ENCODE measurements at places on chromosomes 7 and 10.

DNA sequence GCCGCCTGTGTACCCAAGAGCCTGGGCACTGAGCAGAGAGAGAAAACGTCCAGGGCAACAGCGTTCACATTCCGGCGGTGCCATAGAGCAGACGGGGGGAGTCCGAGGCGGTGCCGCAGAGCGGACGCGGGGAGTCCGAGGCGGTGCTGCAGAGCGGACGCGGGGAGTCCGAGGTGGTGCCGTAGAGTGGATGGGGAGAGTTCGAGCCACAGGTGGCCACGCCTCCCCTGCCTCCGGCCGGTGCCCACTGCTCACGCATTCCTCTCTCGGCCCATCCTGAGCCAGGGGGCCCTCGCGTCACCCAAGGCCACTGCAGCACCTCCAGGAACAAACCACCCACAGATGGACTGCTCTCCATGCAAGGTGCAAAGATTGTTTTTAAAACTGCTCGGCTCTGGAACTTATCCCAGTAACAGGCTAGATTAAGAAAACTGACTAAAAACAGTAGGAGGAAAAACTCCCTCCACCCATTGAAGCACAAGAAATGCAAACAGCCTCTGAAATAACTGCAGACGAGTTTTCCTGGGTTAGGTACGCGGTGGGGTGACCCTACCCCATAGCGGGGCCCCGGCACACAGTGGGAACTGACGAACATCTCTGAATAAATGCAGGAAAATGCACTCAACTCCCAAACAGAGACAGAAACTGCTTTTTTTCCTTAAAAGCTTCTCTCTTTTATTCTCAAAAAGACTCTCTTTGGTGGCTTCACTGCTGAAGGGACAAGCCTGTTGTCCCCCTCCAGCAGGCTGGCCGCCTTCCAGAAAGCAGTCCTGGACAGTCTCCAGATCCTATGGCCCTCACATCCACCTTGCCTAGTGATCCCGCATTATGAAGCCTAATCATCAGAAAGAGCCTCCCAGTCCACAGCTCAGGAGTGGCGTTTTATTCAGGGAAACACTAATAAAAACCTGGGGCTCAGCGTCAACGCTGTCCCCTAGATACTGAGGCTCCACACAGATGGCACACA lies 55.9 kb downstream of the DIP2C start:
- no peak for DNase-seq

DNA sequence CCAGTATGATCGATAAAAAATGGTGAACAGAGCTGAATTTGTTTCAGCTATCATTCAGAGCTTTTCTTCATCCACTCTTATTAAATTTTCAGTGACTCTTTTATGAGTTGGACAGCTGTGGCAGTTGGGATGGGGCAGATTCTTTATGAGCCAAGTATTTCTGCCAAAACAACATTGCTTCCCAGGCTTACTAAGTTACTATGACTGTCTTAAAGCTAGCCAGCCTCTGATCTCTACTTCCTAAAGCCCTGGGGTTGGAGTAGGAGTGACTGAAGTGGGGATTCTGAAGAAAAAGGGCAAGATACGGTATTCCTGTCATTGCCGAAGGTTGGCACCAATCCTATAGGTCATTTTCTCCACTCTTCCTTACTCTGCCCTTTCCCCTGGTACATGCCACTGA lies 12.7 kb downstream of the RPP30 start:
- no peak for DNase-seq

GRCh38 chr10:72228318-72228751 lies 12.3 kb upstream of the ASCC1 start:
- DNase-seq = no peak

- DNase-seq = no peak
Observed at GRCh38 chr10:61391281-61391680, 61.9 kb downstream of the TMEM26 start.

DNA sequence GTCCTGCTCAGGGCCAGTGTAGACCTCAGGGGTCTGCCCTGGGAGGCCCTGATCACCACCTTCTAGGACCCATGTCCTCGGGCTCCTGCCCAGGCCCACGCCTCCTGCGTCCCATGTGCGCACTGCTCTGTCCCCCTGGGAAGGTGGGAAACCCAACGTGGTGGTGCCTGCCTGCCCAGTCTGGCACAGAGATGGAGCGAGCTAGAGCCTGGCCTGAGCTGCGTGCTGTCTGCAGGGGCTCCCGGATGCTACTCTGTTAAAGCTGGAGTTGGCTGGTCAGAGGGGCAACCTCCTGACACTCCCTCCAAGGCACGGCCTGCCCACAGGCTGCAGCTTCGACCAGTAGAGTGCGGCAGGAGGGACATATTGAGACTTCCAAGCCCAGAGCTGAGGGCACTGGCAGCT lies 171.7 kb downstream of the DNAJB6 start:
- no peak for DNase-seq

- no peak for DNase-seq
Observed at GRCh38 chr10:97852840-97853405, 3.3 kb downstream of the GOLGA7B start.
